Activated T-helper 9 cell treated with anti-CD3 and anti-CD28 coated beads, Interleukin-2, amount 50 U/mL, for 16 hours (primary cell): ENCODE measurements at places on chromosomes 3 and 15.
A peak's percentile ranks its signal among the peaks of the same experiment; 100 is the strongest.

DNA sequence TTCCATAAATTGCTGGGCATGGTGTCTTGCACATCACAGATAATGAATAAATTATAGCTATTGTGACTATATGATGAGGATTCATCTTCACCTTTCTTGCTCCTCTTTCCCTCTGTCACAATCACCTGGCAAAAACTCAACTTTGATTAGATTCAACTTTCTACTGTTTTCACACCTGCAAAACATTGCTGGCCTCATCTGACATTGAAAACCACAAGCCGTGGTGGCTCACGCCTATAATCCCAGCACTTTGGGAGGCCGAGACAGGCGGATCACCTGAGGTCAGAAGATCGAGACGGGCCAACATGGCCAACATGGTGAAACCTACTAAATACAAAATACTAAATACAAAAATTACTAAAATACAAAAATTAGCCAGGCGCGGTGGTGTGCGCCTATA, 12.7 kb upstream of the PEX5L start:
- DNase-seq = no peak

DNA sequence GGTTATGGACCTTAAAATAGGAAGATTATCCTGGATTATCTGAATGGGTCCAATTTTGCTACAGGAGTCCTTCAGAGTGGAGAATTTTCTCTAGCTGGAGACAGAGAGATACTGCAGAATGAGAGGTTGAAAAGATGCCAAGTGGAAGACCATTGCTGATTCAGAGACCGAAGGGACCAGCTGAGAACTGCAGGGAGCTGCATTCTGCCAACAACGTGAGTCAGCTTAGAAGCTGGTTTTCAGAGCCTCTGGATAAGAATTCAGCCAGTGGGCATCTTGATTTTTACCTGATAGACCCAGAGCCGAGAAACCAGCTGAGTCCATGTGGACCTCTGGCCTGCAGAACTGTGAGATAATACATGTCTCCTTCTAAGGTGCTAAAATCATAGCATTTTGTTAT, 234.0 kb downstream of the NR2F2 start:
- DNase-seq = no peak

DNA sequence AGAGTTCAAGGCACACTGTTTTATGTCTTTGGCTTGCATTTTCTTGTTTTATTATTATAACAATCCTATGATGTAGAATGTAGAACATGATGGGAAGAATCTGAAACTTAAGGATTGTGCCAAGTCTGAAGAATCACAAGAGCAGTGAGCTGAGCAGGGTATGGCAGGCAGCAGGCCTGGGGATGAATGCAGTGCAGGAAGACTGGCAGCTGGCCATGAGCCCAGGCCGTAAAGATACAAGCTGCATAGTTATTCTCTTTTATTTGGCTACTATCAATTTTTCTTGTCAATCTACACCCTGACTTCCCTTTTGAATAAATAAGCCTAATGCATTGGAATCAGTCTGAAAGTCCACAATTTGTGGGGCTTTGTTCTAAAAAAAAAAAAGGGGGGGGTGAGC, 89.6 kb upstream of the ARPP21 start:
- DNase-seq = no peak

DNA sequence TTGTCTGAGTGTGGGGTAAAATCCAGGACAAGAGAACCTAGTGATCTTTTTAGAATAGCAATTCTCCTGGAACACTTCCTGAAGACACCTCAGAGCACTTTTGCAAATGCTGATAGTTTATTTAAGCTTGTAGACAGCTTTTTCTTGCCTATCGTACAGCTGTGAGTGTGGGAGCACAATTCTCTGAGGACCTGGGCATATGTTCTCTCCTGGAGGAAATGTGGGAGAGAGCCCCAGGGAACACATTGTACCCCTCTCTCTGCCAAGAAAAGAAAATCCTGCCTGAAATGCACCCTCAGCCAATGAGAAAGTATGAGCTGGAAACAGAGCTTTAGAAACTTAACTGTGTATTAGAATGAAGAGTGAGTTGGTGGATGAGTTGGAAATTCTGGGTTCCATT, 308.3 kb upstream of the SEMA6D start:
- no peak for DNase-seq

DNA sequence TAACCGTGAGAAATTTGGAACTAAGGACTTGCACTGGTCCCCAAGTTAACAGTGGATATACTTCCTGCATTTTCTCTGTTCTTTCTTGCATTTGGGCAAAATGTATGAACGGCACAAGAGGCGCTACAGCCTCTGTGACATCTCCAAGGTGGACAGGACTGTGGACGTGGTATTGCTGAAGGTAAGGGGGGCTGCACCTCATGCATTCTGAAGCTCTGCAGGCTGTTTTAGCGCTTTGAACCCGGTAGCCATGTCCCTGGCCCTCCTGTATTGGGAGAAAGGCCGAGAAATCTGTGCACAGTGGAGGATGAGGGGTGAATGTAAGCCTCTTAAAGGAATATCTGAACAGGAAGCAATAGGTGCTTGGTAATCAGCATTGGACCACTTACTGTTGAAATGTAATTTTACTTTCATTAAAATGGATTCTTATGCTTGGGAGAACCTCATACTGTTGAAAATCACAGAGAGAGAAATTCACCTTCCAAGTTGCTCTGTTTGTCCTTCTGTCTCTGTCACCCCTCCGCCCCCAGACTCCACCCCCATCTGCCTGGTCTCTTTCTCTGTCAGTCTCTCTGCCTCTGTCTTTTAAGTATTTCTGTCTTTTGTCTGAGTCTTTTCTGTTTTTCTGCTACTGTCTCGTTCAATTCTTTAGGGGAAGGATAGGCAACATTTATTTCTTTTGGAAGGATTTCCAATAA, 174.6 kb downstream of the KLHL25 start:
- DNase-seq = no peak

- DNase-seq = no peak
Observed at GRCh38 chr3:72033666-72034428, 248.9 kb upstream of the PROK2 start.

DNA sequence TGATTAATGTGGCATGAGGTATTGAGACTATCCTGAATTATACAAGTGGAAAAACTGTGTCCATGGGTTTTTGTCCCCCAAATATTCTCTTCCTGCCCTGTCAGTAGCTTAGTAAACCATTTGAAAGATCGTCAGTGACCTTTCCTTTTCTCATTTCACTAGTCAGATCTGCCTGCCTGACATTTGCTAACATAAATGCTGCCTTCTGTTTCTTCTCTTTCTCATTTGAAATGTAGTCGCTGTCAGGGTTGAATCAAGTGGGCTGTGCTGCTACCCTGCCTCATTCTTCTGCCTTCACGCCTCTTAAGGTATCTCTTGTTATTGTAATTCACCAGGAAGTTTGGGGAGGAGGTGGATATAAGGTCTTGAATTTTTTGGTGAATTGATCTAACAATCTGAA, 67.5 kb downstream of the LRCH3 start:
- DNase-seq = no peak

- DNase-seq = no peak
Observed at GRCh38 chr15:77846360-77846759, 213.6 kb upstream of the LINGO1 start.

- DNase-seq = no peak
Observed at GRCh38 chr15:100726070-100726420, 123.7 kb downstream of the ASB7 start.

DNA sequence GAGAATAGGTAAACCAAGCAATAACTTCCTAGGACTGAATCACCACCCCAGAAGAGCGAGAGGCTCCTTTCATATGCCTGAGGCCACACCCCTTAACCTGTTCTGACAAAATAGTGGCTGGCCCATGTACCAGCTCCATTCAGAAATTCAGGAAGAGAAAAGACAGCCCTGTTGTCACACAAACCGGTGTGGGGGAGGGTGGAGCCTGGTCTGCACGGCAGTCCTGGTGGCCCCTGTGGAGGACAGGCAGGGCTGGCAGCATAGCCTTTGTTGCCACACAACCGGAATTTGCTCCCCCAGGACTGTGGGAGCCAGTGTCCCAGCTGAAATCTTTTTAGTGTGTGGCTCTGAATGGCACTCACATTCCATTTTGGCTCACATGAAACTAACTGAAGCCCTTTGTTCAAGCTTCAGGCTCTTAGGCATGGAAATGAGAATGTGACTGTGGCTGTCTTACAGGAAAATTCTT, 23.8 kb downstream of the RLBP1 start:
- DNase-seq = no peak

- DNase-seq = no peak
Observed at GRCh38 chr3:118077332-118077731, 957.3 kb downstream of the IGSF11 start.

DNA sequence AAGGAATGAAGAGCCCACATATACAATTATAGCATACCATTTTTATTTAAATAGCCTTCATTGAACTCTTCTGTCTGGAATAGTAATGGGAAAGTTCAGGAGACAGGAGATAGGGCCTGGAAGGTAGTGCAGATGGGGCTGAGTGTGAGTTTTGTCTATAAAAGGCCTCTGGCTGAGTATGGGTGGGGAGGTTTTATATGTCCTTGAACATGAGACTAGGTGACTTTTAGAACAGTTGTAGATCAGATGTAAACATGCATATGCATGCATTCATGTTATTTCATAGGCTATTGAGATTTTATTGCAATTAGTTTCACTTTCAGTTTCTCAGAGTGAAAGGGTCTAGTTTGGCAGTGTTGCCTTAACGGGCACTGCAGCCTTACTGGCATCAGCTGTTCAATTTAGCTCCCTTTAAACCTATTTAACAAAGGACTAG, 27.1 kb downstream of the CGGBP1 start:
- DNase-seq = no peak

- DNase-seq = no peak
Observed at GRCh38 chr3:41683666-41684350, 278.1 kb downstream of the ULK4 start.

DNA sequence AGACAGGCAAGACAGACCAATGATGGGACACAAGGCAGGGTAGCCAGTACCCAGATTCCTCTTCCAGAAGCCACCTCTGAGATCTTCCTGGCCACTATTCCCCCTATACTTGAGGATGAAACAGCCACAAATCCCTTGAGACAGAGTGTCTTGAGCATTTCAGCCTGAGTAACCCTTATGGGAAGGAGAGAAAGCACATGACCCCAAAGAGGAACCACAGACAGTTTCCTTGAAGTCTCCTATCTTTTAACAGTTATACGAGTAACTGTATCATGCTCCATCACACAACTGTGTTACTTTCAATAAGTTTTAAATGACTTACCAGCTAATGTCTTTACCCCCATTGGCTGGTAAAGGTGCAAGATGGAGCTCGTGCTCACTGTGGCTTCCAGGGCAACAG, 9.3 kb downstream of the VIPR1 start:
- no peak for DNase-seq

DNA sequence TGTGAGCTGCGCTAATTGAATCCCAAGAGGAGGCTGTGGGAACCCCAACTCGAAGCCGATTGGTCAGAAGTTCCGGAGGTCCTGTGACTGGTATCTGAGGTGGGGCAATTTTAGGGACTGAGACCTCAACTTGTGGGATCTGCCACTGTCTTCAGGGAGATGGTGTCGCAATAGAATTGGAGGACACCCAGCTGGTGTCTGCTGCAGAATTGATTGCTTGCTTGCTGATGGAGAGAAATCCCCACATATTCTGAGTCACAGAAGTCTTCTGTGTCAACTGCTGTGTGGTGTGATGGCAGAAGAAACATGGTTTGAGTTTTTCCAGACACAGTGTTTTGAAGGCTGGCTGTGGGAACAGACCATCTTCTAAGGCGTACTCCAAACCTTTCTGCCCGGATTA, 99.7 kb upstream of the PLXNA1 start:
- no peak for DNase-seq

- DNase-seq = no peak
Observed at GRCh38 chr3:31448035-31448881, 84.5 kb upstream of the STT3B start.

- no peak for DNase-seq
Observed at GRCh38 chr15:74794970-74795349, 13.1 kb downstream of the CSK start.

DNA sequence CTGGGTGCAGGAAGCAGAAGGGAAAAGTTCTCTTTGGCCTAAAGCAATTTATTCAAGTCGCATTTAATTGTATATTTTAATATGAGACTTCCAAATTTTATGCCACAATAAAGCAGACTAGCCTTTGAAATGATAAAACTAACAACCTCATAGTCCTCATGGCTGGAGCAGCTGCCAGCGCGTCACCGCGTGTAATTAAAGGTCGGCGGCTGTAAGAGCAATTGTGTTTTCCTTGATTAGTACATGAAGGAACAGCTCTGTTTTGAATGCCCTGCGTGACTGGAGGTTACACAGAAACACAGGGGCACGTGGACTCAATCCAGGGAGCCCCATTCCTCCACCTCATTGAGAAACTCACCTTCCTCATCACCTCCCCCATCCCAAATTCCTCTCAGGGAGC, 10.1 kb upstream of the LRRC15 start:
- no peak for DNase-seq

DNA sequence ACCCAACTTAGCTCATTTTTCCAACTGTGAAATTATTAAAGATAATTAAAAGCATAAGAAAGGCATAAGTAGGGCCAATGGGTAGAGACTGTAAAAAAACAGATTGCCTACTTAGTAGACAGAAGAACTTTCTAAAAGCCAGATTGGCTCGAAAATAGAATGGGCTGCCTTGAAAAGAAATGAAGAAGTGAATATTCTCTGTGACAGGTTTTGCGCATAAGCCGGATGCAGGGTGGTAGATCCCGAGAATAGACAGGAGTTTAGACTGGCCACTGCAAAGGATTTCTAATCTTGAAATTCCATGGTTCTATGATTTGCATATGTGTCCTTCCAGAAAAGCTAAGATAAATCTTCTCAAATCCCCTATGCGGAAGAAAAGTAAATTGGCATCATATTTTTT, 173.3 kb upstream of the ICE2 start:
- DNase-seq = no peak

- DNase-seq = no peak
Observed at GRCh38 chr15:34976743-34977142, 7.2 kb upstream of the AQR start.

DNA sequence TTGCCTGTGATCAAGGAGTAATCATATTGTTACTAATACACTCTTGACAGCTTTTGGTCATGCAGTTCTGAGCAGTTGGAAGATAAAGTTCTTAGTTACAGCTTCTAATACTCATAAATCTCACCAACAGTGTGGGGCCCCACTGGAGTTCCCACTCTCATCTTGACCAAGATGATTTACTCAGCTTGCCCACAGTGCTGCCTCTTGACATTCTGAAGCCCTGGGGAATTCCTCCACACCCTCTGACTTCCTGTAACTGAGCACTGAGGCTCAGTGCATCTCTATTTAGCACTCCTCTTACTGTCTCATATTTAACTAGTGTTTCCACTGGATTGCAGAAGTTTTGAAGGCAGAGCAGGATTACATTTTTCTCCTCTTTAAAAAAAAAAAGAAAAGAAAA, 1.9 kb upstream of the ARL6IP5 start:
- peak; percentile 71 for DNase-seq
